IPS DF 19.7 (cell line): ENCODE measurements at places on chromosomes 5 and 9.

DNA sequence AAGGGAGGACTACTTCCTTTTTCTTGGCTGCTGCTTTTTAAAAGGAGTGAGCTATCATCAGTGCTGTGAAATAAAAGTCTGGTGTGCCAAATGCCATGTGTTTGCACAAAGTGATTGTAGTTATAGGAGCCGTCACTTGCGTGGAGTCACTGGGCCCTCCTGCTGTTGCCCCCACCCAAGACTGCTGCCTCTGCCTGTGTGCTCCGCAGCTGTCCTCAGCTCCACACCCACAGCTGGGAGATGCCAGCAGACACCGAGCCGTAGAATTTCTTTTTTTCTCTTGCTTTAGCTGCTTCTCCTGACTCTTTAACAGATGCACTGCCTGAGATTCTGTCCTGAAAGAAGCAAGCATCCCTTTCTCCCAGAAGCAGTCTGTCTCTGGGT is 9.8 kb upstream of the GLE1 start:
- DNase-seq = no peak

DNA sequence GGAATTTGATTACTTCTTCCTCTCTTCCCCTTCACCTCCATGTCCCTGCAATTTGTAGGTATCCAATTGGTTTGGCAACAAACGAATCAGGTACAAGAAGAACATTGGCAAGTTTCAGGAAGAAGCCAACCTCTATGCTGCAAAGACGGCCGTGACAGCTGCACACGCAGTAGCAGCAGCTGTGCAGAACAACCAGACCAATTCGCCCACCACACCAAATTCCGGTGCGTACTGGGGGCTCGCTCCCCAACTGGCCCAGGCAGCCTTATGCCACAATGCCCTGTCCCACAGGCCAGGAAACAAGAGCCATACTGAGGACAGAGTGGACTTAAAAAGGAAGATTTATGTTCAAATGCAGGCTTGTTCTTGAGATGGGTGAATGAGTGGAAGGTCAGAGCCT is 213.5 kb downstream of the PBX3 start:
- DNase-seq = no peak

- DNase-seq = no peak
Observed at GRCh38 chr5:157596487-157596886, 20.9 kb upstream of the ADAM19 start.

DNA sequence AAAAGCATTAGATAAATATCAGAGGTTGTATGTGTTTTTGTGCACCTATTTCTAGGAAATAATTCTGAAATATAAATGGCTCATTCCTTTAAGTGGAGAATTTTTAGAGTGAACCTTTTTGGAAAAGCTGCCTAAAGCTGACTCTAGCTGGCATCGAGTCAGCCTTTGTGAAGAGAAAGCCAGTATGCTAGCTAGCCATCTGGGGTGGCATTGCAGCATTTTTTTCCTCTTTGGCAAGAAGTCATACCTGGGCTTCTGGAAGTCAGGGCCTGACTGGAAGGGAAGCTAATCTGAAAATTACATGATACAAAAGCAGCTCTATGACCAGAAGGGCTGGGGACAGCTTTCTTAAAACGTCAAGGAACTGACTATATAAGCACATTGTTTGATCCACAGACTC is 19.7 kb downstream of the ANP32B start:
- no peak for DNase-seq

- DNase-seq = no peak
Observed at GRCh38 chr5:66585291-66585690, 10.9 kb upstream of the MAST4 start.

GRCh38 chr9:97601228-97601898 is 31.8 kb downstream of the TSTD2 start:
- no peak for DNase-seq

- no peak for DNase-seq
Observed at GRCh38 chr5:80146046-80146445, 109.8 kb downstream of the SERINC5 start.

- no peak for DNase-seq
Observed at GRCh38 chr9:98087420-98088354, 31.2 kb downstream of the NANS start.

- no peak for DNase-seq
Observed at GRCh38 chr5:53616939-53617549, 56.6 kb downstream of the NDUFS4 start.

GRCh38 chr5:142929587-142929986 is 159.4 kb downstream of the ARHGAP26 start:
- no peak for DNase-seq
